ENCODE measurements at places on chromosomes 1 and 21. TPM values are rescaled to one million over a fixed set of nuclear protein-coding genes. Genes with fewer than 3 reads are reported as not detected.

Gene CAMSAP2
- 74.2 TPM for total RNA-seq

Gene FTCD
- 1.4 TPM for total RNA-seq

DNA sequence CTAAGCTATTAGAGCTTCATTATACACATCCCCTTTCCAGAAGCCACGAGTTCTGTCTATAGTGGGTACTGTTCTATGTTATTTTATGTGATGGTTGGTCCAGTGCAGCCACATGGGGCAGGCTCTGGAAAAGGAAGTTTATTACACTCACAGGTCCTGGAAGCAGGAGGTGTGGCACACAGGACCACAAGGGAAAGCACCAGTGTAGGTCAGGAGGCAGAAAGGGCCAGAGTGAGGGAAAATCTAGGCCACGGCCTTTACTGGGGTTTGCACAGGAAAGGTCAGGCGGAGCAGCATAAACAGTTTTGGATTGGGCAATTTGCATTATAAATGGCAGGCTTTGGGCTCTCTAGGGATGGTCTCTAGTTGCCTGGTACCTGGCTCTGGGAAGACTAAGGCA lies 21.8 kb upstream of the CNIH3 start:
- peaks cover 2% of the 10 kb centered on the region for H3K4me1 ChIP-seq
- no peak overlapping the region for H3K27ac ChIP-seq
- H3K27me3 ChIP-seq, result no peaks in the 10 kb centered on the region
- H3K4me3 ChIP-seq, result no peak overlapping the region
- no peaks in the 10 kb centered on the region for H3K36me3 ChIP-seq

- peaks cover 18% of the 10 kb centered on the region for H3K36me3 ChIP-seq
- H3K4me1 ChIP-seq, result peaks cover 4% of the 10 kb centered on the region
- H3K27ac ChIP-seq, result peak overlapping the region; percentile 97
- peak overlapping the region; percentile 99 for H3K4me3 ChIP-seq
Measured at GRCh38 chr1:109547463-109548320, 723 bp upstream of the GNAI3 start.

DNA sequence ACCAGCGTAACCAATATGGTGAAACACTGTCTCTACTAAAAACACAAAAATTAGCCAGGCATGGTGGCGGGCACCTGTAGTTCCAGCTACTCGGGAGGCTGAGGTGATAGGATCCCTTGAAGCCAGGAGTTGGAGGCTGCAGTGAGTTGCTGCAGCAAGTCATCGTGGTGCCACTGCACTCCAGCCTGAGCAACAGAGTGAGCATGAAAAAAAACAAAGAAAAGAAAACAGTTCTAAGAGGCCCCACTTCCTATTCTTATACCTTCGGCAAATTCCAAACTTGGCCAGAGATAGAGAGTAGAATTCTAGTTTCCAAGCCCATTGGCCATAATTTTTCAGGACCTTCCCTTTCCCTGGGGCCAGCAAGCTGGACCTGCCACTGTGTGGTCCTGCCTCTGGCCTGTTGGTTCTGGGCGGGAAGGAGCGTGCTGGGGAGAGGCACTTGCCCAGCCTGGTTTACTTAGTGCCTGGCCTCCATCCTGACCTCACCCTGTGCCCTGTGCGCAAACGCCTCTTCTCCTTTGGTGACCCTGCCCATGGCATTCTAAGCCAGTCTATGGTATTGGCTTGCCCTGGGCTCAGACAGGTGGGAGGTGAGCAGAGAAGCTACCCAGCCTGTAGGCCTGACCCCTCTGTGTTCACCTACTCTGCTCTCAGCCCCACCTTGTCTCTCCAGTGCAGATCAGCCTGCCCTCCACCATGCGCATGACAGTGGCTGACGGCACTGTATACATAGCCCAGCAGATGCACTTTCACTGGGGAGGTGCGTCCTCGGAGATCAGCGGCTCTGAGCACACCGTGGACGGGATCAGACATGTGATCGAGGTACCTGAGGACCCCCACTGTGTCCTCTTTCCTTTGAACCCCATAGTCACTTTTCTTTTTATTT lies 11.0 kb downstream of the CA6 start:
- H3K27ac ChIP-seq, result no peak overlapping the region
- no peak overlapping the region for H3K4me3 ChIP-seq
- DNase-seq, result no peak
- no peaks in the 10 kb centered on the region for H3K36me3 ChIP-seq
- no peaks in the 10 kb centered on the region for H3K27me3 ChIP-seq
- H3K4me1 ChIP-seq, result peaks cover 3% of the 10 kb centered on the region

DNA sequence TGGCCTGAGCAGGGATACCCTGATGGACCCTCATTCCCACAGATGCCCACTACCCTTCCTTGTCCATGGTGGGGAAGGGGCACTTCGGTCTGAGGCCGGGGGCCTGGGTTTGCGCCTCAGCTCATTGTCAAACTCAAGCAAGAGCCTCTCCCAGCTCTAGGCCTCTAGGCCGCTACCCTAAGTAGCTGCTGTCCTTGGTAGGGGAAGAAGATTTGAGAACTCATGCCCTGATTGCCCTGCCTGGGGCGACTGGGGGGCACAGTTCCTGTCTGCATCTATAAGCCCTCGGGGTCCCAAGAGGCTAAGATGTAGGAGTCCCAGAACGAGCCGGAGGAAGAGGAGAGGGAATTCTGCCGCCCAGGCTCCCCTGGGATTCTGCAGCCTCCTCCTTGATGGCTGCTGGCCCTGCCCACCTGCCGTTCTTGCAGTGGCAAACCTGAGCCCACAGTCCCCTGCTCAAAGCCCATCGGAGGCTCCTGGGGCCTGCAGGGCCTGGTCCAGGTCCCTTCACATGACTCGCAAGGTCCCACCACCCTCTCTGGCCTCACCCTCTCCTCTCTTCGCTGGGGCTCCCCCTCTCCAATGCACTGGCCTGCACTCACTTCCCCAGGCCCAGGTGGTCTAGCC lies 20.4 kb upstream of the CASZ1 start:
- H3K4me1 ChIP-seq, result peaks cover 7% of the 10 kb centered on the region
- H3K27me3 ChIP-seq, result peaks cover 6% of the 10 kb centered on the region
- no peak for DNase-seq
- no peak overlapping the region for H3K4me3 ChIP-seq

- H3K27ac ChIP-seq, result no peak within 1 kb of the TSS
- no peak for DNase-seq
- H3K36me3 ChIP-seq, result no peaks in the 10 kb centered on the region
- H3K27me3 ChIP-seq, result no peaks in the 10 kb centered on the region
- H3K4me3 ChIP-seq, result no peak within 1 kb of the TSS
Measured at GRCh38 chr1:67166196-67166595, at the start of gene IL23R. TSS of gene IL23R (plus strand) at chr1:67166454. CDS start at chr1:67168121, 1,667 bp downstream.

DNA sequence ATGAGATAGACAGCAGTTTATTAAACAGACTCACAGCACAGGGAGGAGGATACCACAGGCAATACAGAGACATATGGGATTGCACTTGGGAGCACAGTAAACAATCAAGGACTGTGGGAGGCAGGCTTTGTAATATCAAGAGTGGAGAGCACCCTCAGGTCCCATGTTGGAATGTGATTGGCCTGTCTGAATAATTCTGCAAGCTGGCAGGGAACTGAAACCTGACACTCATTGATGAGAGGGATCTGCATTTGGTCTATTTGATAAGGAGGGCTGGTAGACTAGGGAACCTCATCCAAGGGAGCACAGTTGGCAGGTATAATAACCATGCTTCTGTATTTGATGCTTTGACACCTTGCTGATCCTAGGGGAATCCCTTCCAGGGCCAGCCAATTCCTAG lies 69.9 kb upstream of the PRMT6 start:
- no peaks in the 10 kb centered on the region for H3K27me3 ChIP-seq
- H3K36me3 ChIP-seq, result no peaks in the 10 kb centered on the region
- no peak overlapping the region for H3K27ac ChIP-seq
- H3K4me3 ChIP-seq, result no peak overlapping the region
- no peaks in the 10 kb centered on the region for H3K4me1 ChIP-seq
- no peak for DNase-seq
